H1 (cell line): ENCODE measurements at places on chromosomes 4 and X.

- peaks cover 6% of the 10 kb centered on the region for H3K4me1 ChIP-seq
- no peak overlapping the region for H3K27ac ChIP-seq
- H3K4me3 ChIP-seq = peak overlapping the region; percentile 81; the same call in 1 of the 2 replicates
- peaks cover 9% of the 10 kb centered on the region for H3K27me3 ChIP-seq
- DNase-seq = no peak
- no peaks in the 10 kb centered on the region for H3K36me3 ChIP-seq
These were observed 1.5 kb downstream of the LRPAP1 start for GRCh38 chr4:3530663-3531254.

DNA sequence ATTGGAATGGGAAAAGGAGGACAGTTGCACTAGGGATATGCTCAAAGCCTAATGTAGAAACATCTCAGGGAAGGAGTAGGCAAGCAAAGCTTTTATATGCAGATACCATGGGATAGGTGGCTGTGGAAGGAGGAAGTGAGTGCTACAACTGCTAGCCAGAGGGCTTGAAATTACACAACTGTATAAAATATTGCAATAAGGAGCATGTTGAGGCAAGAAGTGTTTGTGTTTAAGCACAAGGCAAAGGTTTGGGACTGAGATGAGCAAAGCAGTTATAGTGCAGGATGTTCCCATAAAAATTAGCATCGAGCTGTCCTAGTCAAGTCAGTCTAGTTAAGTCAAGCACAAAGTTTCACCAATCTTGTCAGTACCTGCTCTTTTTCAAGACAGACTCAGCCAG, 35.6 kb upstream of the DCAF8L1 start:
- no peaks in the 10 kb centered on the region for H3K36me3 ChIP-seq
- no peaks in the 10 kb centered on the region for H3K27me3 ChIP-seq
- no peaks in the 10 kb centered on the region for H3K4me1 ChIP-seq
- DNase-seq = no peak
- H3K4me3 ChIP-seq = no peak overlapping the region

DNA sequence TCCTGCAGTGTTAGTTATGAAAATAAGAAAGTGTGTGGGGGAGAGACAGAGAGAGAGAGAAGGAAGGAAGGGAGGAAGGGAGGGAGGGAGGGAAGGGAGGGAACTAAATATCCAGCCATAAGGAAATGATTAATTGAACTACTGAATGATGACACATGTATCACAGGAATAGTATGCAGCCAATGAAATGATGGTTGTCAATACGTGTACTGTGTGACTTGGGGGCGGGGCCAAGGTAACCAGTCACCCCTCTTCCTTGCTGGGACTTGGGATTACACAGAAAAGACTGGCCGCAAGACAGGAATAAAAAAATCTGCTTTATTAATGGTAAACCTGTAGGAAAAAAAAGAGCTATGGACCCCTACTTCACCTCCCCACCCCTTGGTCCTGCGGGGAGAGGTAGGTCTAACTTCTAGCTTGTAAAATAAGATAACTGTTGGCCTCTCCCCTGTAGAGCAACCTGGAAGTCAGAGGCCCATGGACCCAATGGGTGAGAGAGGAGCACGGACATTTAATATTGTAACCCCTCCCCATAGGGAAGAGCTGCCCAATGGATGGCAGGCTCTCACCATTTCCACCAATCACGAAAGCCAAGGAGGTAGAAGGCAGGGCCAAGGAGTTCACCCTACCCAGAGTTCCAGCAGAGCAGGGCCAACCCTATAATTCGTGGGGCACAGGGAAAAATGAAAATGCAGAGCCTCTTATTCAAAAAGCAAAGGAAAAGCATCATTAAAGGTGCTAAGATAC, 7.4 kb downstream of the PPP2R2C start:
- H3K4me1 ChIP-seq = peaks cover 7% of the 10 kb centered on the region
- no peaks in the 10 kb centered on the region for H3K36me3 ChIP-seq
- peaks cover 10% of the 10 kb centered on the region for H3K27me3 ChIP-seq
- no peak overlapping the region for H3K27ac ChIP-seq
- peak; percentile 35 for DNase-seq
- no peak overlapping the region for H3K4me3 ChIP-seq

DNA sequence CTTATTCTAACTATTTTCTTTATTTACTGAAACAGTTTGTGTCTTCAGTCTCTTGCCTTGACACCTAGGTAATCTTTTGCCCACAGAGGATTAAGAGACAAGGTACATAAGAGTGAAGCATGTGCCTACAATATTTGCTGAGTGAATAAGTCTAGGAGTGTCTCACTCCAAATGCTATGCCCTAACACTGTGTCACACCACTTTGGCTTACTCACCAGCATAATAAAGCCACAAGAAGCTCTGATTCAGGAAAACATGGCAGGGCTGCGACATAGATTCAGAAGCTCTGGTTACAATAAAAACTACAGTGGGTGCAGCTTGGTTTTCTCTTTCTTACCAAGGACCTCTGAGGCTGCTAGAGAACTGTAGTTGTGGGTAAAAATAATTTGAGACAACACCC, 127.1 kb downstream of the RBM46 start:
- H3K4me3 ChIP-seq = no peak overlapping the region
- peaks cover 3% of the 10 kb centered on the region for H3K4me1 ChIP-seq
- no peaks in the 10 kb centered on the region for H3K36me3 ChIP-seq
- H3K27me3 ChIP-seq = no peaks in the 10 kb centered on the region
- H3K27ac ChIP-seq = no peak overlapping the region
- no peak for DNase-seq

DNA sequence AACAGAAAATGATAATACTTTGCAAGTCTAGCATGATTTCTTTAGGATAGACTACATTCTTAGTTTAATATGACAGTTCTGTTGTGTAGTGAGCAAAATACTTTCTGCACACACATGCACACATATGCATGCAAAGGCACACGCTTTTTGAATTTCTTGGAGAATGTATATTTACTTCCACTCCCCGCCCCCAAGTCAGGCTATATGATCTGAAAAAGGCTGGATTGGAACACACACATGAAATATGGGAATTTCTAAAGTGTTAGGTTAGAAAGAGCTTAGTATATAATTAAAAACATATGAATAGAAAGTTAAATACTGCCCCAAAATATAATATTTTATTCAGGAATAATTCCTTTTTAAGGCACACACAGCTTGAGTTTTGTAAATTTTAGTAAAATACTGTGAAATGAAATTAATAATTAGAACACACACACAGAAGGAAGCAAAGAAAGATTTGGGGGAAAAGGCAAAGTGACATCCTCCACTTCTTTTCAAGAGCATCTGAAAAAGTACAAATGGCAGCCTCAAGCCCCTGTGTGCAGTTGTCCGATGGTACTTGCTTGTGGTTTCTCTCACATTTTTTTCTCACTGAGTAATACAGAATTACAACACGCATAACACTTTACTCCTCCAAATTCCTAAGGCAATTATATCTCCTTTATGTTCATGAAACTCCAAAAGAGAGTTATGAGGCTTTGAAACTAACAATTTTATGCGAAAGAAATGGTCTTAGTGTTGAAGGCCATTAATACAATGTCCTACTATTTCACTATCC, 228.9 kb upstream of the ETNPPL start:
- no peak overlapping the region for H3K27ac ChIP-seq
- DNase-seq = no peak
- no peaks in the 10 kb centered on the region for H3K27me3 ChIP-seq
- H3K36me3 ChIP-seq = no peaks in the 10 kb centered on the region
- H3K4me1 ChIP-seq = no peaks in the 10 kb centered on the region; the same call in 1 of the 2 replicates
